ENCODE measurements at places on chromosomes 12 and 14. TPM values are rescaled to one million over a fixed set of nuclear protein-coding genes. Genes with fewer than 3 reads are reported as not detected.

DNA sequence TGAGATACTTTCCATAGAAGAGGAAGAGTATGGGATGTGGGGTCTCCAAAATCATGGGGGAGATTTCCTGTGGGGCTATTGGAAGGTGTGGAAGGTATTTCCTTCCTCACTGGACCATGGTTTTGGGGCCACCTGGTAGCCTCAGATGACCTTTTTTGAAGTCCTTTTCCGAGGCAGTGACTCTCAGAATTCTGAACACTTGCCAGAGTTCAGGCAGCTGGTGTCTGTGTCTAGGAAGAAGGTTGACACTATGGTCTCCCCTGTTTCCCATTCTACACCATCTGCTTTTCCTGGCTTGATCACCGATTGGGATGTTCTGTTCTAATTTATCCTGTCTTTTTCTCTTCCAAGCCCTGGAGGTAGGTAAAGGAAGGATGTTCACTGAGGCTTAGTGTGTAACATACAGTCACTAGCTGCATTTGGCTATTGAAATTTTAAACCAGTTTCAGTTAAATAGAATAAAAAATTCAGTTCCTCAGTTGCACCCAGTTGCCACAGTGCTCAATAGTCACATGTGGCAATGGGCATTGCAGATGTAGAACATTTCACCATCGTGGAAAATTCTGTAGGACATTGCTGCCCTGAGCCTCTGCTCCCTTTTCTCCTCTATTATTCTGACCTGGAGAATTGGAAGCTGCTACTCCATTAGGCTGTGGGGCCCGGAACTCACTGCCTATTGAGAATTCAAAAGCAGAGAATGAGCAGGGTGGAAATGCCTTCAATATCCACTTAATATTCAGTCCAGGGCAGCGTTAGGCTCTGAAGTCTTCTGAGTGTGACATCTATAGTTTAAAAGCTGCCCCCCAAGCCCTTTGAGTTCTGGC is 11.0 kb upstream of the PLEKHG3 start:
- H3K4me1 ChIP-seq: no peaks in the 10 kb centered on the region
- H3K27me3 ChIP-seq: peaks cover 46% of the 10 kb centered on the region
- H3K4me3 ChIP-seq: no peak overlapping the region
- no peaks in the 10 kb centered on the region for H3K36me3 ChIP-seq
- H3K27ac ChIP-seq: no peak overlapping the region

GRCh38 chr12:127861406-127861805 is 405.6 kb upstream of the TMEM132C start:
- H3K27ac ChIP-seq: no peak overlapping the region
- H3K4me3 ChIP-seq: no peak overlapping the region
- H3K36me3 ChIP-seq: no peaks in the 10 kb centered on the region
- no peak for DNase-seq

- no peaks in the 10 kb centered on the region for H3K27me3 ChIP-seq
- no peaks in the 10 kb centered on the region for H3K4me1 ChIP-seq
- H3K4me3 ChIP-seq: no peak overlapping the region
- H3K36me3 ChIP-seq: no peaks in the 10 kb centered on the region
Measured at GRCh38 chr12:117596968-117597367, 235.5 kb upstream of the NOS1 start.

GRCh38 chr12:76409074-76409473 is 60.9 kb upstream of the BBS10 start:
- no peaks in the 10 kb centered on the region for H3K36me3 ChIP-seq
- no peaks in the 10 kb centered on the region for H3K27me3 ChIP-seq
- H3K4me3 ChIP-seq: no peak overlapping the region
- no peak overlapping the region for H3K27ac ChIP-seq

DNA sequence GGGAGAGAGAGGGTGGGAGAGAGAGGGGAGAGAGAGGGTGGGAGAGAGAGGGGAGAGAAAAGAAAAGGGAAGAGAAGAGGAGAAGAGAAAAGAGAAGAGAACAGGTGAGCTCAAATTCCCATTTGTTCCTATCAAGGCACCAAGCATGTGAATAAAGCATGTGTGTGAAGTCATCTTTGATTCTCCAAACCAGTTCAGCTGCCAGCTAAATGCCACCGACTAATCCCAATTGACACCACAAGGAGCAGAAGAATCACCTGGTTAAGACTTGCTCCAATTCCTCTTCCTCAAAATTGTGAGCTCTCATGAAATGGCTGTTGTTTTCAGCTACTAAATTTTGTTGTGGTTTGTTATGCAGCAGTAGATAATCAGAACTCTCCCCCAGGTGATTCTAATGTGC is 188.9 kb downstream of the TMX1 start:
- no peaks in the 10 kb centered on the region for H3K27me3 ChIP-seq
- H3K4me3 ChIP-seq: no peak overlapping the region
- no peaks in the 10 kb centered on the region for H3K36me3 ChIP-seq
- no peak for DNase-seq
- peaks cover 31% of the 10 kb centered on the region for H3K4me1 ChIP-seq

DNA sequence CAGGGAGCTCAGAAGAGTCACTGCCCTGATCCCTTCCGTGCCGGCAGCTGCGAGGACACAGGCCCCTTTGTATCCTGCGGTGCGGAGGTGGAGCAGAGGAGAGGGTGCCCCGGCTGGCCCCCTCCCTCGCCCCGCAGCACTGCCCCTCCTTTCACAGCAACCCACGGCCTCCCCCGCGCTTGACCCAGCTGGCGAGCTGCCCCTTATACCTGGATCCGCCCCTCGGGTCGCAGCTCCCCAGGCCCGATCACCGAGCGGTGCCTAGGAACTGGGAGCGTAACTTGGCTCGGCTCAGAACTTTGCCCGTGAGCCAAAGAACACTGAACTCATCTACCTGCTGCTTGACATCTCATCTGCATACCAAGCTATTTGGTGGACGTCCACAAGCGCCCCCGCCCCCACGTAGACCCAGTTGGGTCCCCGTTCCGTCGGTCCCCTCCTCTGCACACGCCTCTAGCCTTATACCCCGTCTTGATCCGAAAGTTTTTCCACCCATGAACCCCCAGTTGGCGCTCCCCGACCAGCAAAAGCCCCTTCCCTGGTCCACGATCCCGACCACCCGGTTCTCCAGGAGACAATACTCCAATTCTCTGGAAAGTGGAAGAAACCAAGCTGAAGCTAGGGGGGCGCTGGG is 697 bp upstream of the DNAJC14 start:
- H3K27ac ChIP-seq: peak overlapping the region; percentile 67
- no peaks in the 10 kb centered on the region for H3K27me3 ChIP-seq
- peaks cover 23% of the 10 kb centered on the region for H3K4me1 ChIP-seq

GRCh38 chr12:93853698-93854478 is 176.7 kb downstream of the CRADD start:
- no peak overlapping the region for H3K27ac ChIP-seq
- no peak for DNase-seq
- H3K4me3 ChIP-seq: no peak overlapping the region
- no peaks in the 10 kb centered on the region for H3K4me1 ChIP-seq
- H3K27me3 ChIP-seq: no peaks in the 10 kb centered on the region

DNA sequence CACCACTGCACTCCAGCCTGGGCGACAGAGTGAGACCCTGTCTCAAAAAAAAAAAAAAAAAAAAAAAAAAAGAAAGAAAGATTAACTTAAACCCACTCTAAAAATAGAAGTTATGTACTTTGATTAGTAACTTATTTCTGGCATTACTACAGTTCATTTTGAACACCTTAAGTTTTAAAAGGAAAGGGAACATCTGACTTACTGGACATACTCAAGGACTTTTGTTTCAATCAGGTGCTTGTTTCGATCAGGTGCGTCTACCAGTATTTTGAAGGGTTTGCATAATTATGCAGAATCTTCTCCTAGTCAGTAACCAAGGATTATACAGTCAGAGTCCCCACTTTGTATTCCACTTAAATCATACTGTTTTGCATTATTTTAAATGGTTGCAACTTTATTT is 105.6 kb downstream of the DERA start:
- H3K27ac ChIP-seq: no peak overlapping the region
- H3K4me1 ChIP-seq: peaks cover 6% of the 10 kb centered on the region
- H3K27me3 ChIP-seq: no peaks in the 10 kb centered on the region
- no peak for DNase-seq

- no peak for DNase-seq
- no peaks in the 10 kb centered on the region for H3K36me3 ChIP-seq
- H3K27me3 ChIP-seq: no peaks in the 10 kb centered on the region
- H3K27ac ChIP-seq: no peak overlapping the region
- H3K4me3 ChIP-seq: no peak overlapping the region
Measured at GRCh38 chr14:89551432-89551831, 134.4 kb upstream of the FOXN3 start.

DNA sequence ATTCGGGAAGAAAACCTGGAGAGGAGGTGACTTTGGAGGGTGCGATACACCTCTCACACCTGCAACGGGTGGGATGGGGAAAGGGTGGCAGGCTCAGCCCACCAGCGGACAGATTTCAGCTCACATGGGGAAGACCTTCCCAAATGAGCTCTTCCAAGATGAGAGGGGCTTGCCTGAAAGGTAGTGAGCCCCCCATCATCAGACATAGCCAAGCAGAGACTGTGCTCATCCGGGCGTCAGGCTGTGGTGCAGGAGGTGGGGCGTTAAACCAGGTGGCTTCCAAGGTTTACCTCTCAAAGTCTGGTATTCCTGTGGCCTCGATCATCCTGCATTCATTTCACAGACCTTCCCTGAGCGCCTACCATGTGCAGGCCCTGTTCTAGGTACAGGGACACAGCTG is 105.4 kb upstream of the FKBP4 start:
- no peak overlapping the region for H3K27ac ChIP-seq
- DNase-seq: no peak
- no peak overlapping the region for H3K4me3 ChIP-seq
- H3K36me3 ChIP-seq: peaks cover 16% of the 10 kb centered on the region
- H3K4me1 ChIP-seq: no peaks in the 10 kb centered on the region
- no peaks in the 10 kb centered on the region for H3K27me3 ChIP-seq

Gene LPCAT3
- total RNA-seq: 23.6 TPM

Gene PEX5
- total RNA-seq: 48.5 TPM

Gene RHNO1
- 28.6 TPM for total RNA-seq

All from osteoblast (primary cell).